ENCODE measurements at places on chromosomes 1 and 21. TPM values are rescaled to one million over a fixed set of nuclear protein-coding genes. Genes with fewer than 3 reads are reported as not detected.

DNA sequence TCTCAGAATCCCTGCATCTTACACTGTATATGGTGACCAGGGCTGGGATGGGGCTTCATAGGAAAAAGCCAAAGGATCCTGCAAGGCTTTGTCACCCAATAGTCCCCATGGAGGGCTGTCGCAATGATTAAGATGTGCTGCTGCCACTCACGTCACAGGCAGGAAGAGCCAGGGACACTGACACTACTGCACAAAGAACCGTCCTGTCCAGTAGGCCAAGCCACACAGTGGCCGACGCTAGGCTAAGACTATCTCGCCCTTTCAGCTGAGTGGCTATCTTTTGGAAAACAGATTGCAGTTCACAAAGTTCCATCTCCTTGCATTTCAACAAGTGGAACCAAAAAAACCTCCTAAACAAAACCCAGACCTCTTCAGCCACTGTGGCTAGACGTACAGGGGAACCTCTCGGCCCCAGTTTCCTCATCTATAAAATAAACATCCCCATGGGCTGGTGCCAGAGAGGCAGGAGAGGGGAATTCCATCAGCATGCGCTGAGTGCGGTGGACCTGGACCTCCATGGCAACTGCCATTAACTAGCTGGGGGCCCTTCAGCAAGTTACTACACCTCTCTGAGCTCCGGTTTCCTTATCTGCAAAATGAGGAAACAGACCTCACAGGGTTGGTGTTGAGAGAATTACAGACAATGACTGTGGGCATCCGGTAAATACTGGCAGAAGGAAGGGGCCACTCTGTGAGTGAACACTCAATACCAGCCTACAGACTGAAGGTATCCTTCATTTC, 8.7 kb downstream of the CAPZB start:
- no peak for DNase-seq

DNA sequence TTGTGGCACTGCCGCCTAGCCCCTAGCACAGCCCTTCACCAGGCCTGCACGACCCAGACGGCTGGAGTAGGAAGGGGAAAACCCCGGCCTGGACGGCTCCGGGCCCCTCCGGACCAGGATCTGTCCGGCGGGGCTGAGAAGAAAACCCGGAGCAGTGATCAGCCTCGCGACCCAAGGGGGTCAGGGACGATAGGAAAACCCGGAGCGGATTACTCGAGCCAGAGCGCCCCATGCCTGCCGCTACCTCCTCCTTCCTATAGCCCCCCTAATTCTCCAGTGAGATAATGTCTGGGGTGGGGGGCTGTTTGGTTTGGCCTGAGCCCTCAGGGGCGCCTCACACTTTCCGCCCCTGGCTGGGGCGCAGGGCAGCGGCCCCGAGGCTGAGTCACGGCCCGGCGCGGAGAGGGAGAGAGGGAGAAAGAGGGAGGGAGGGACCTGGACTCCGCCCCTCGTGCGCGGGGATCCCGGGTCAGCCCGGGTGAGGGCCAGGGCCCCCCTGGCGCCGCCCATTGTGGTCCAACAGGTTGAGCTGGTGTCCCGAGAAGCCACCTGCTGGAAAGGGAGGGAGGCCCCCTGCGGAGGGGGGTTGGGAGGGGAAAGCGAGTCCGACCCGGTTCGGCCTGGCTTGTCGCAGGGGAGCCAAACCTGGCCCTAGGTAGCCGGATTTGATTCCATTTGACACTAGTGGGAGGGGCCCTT, 1.7 kb upstream of the ZBTB7B start:
- DNase-seq, result no peak

The LCE6A gene
- total RNA-seq, result not detected

- DNase-seq, result no peak
Measured at GRCh38 chr1:232519186-232519585, 110.7 kb downstream of the SIPA1L2 start.

- no peak for DNase-seq
Measured at GRCh38 chr1:28927266-28927647, 12.9 kb downstream of the EPB41 start.

GRCh38 chr1:183419399-183419798, 1.2 kb upstream of the NMNAT2 start:
- DNase-seq, result no peak

DNA sequence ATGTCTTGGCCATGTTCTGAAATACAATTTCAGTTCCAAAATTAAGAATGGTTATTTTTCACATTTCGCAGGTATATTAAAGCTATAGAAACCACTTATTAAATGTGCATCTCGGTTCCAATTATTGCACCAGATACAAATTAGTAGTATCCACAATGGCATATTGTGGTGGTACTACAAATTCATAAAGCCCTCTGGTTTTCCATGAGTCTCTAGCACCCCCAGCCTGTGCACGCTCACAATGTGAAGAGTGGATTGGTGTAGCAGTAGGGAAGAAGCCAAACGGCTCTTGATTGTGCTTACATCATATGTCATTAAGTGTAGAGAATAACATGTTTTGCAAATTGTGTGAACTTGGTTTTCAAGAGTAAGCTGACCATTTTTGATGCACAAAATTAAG, 1.9 kb upstream of the BRINP3 start:
- no peak for DNase-seq

DNA sequence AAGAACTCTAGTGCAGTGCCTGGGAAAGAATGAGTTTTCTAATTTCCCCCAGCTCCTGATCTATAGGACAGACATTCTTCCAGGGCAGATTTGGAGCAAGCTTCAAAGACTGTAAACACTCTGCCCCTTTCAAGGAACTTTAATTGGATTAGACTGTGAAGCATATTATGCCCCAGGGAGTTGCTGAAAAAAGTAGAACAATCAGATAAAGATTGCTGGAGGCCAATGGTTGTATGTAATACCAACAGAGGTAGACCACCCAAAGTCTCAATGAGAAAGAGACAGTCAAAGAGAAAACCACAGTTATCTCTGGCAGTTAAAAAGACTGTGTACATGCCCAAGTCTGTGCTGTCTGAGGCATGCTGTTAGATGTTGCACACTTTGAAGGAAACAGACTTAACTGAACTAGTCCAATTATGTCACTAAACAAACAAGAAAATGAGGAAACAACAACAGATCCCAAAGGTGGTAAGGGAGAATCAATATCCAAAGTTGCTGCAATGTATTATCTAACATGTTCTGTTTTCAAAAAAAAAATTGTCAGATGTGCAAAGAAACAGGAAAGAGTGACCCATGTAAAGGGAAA, 24.4 kb downstream of the C4BPA start:
- no peak for DNase-seq

GRCh38 chr1:9853249-9853595, 29.5 kb upstream of the CLSTN1 start:
- DNase-seq, result no peak

The FAM72D gene
- not detected for total RNA-seq

GRCh38 chr1:24742090-24742938, 2.9 kb upstream of the CLIC4 start:
- no peak for DNase-seq

GRCh38 chr1:147079400-147080005, 92.8 kb downstream of the PRKAB2 start:
- DNase-seq, result no peak
